ENCODE measurements at places on chromosomes 5 and 9. TPM values are rescaled to one million over a fixed set of nuclear protein-coding genes. Genes with fewer than 3 reads are reported as not detected.

PGGT1B gene
- total RNA-seq: 25.6 TPM

PCDHB4 gene
- under 0.01 TPM for total RNA-seq

TSLP gene
- 1.2 TPM for total RNA-seq

STPG3 gene
- total RNA-seq: not detected

SOHLH1 gene
- total RNA-seq: not detected

MSX2 gene
- total RNA-seq: 0.21 TPM

TRAF1 gene
- 2.3 TPM for total RNA-seq

PTGR1 gene
- total RNA-seq: 57.2 TPM

GPRIN1 gene
- total RNA-seq: 5.1 TPM

GAPVD1 gene
- 82.9 TPM for total RNA-seq

FAM221B gene
- not detected for total RNA-seq

HTR4 gene
- total RNA-seq: not detected

UBAC1 gene
- total RNA-seq: 31.4 TPM

NSG2 gene
- total RNA-seq: 0.21 TPM

RBM27 gene
- total RNA-seq: 40.0 TPM

NMUR2 gene
- not detected for total RNA-seq

GDF9 gene
- 0.57 TPM for total RNA-seq

NUTM2F gene
- total RNA-seq: not detected

TSSK1B gene
- total RNA-seq: under 0.01 TPM

FCN2 gene
- not detected for total RNA-seq

PROB1 gene
- 1.4 TPM for total RNA-seq

FIBCD1 gene
- total RNA-seq: 0.14 TPM

SLC28A3 gene
- 8.2 TPM for total RNA-seq

DBN1 gene
- total RNA-seq: 140 TPM

OTP gene
- total RNA-seq: not detected

CER1 gene
- total RNA-seq: not detected

FBP2 gene
- not detected for total RNA-seq

AHRR gene
- total RNA-seq: 1.0 TPM

PRLR gene
- under 0.01 TPM for total RNA-seq

FOXD4 gene
- total RNA-seq: 0.36 TPM

TAF7 gene
- 84.6 TPM for total RNA-seq

SLC1A1 gene
- 1.8 TPM for total RNA-seq

GPR150 gene
- total RNA-seq: 0.21 TPM

PCDHGA2 gene
- total RNA-seq: 1.00 TPM

APBA1 gene
- 2.7 TPM for total RNA-seq

MARVELD2 gene
- 42.0 TPM for total RNA-seq

SV2C gene
- total RNA-seq: under 0.01 TPM

DMGDH gene
- 3.1 TPM for total RNA-seq

TMC1 gene
- 0.71 TPM for total RNA-seq

GADD45G gene
- 0.43 TPM for total RNA-seq

ECM2 gene
- total RNA-seq: 1.7 TPM

CCDC69 gene
- 5.6 TPM for total RNA-seq

CLIC3 gene
- total RNA-seq: 4.4 TPM

TEK gene
- under 0.01 TPM for total RNA-seq

INSL6 gene
- total RNA-seq: not detected

BTNL3 gene
- total RNA-seq: not detected

OR13C4 gene
- total RNA-seq: not detected

UNC5A gene
- total RNA-seq: not detected

NFIL3 gene
- total RNA-seq: 93.7 TPM

TMEM245 gene
- 56.7 TPM for total RNA-seq

FBP1 gene
- total RNA-seq: under 0.01 TPM

CDKN2A gene
- 19.5 TPM for total RNA-seq

SHOC1 gene
- total RNA-seq: 0.07 TPM

SOX30 gene
- not detected for total RNA-seq

FSTL4 gene
- 0.34 TPM for total RNA-seq

PCDHA11 gene
- total RNA-seq: 2.5 TPM

JMY gene
- 24.4 TPM for total RNA-seq
